ENCODE measurements at places on chromosomes 7 and 10.

- DNase-seq, result no peak
Measured at GRCh38 chr7:778271-778967, 51.3 kb upstream of the PRKAR1B start.

GRCh38 chr7:74612015-74612829, 45.3 kb upstream of the GTF2I start:
- no peak for DNase-seq

DNA sequence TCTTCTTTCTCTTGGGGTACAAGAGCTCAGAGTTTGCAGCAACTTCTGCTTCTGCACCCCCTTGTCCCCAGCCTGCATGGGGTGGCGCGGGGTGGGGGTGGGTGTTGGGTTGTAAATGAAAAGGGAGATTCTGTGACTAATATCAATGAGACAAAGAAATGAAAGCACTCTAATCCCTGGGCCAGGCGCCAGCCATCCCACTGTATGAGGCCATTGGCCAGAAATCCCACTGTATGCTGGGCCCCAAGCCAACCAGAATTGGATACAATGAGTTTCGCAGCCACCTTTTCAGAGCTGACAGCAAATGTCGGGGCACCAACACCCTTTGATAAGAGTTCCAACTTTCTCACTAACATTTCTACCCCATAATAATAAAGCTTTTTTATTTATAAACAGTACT, 10.9 kb upstream of the PTN start:
- no peak for DNase-seq

DNA sequence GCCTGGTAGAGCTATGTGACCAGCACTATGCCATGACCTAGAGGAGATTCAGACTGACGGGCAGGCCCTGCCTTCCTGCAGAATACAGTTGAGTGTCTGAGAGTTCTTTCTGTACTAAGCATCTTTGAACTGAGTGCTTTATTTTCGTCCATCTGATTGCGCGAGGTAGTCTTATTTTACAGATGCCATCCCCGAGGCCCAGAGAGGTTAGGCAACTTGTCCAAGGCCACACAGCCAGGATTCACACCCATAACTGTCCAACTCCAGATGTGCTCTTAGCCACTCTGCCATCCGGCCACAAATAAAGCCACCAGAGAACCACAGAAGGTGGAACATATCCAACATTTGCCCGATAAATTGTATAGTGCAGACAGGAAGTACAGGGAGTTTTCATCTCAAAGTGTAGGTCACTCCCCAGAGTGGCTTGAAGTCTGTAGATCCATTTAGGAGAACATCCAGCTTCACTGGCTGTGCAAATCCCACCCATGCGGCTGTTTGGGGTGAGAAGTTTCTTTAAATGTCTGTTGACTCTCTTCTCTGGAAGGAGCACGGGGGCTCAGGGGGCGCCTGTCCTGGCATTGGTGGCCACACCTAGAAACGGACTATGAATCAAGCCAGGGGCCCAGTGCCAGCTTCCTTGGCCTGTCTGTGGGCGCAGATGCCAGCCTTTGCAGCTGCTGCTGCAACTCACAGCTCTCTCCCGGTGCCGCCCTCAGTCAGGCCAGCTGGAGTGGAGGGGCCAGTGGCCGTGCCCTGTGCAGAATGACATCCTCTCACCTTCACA, 11.1 kb downstream of the CHST3 start:
- no peak for DNase-seq

GRCh38 chr7:37196676-37197075, 252.0 kb downstream of the ELMO1 start:
- no peak for DNase-seq

- no peak for DNase-seq
Measured at GRCh38 chr7:95963446-95963990, 191.2 kb downstream of the DYNC1I1 start.

DNA sequence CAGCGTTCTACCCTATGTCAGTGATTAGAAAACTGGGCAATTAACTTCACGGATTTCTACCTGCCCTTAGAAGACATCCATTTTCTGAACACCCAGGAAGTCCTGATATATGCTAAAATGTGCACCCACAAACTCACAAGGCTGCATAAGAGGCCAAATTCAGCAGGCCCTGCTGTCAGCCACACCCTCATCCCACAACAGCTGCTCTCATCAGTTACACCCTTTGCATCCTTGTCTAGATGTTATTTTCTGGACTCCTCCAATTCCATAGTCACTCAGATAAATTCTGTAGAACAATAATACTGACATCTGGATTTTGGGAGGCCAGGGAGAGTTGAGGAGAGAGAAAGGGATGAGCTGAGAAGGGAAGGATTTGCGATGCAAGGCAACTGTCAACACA, 208.9 kb downstream of the TAX1BP1 start:
- DNase-seq, result no peak

DNA sequence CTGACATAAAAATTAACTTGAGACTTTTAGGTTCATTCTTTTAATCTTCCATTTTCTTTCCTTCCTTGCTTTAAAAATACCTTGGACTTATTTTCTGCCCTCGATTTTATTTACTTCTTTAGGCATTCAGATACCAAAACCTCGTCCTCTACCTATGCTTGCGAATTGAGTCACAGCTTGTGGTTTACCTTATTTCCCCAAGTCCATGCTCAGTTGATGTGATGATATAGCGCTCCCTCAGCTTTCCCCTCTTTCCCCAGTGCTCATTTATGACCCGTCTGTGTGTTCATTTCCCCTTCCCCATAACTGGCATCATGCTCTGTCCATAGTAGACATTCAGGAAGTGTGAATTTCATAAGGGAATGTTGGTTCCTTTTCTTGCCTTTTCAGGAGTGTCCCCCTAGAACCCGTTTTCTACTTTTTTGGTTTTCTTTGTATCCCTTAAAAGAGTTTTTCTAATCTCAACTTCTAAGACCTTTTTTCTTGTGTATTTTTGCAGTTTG, 19.1 kb upstream of the PRKRIP1 start:
- DNase-seq, result no peak

DNA sequence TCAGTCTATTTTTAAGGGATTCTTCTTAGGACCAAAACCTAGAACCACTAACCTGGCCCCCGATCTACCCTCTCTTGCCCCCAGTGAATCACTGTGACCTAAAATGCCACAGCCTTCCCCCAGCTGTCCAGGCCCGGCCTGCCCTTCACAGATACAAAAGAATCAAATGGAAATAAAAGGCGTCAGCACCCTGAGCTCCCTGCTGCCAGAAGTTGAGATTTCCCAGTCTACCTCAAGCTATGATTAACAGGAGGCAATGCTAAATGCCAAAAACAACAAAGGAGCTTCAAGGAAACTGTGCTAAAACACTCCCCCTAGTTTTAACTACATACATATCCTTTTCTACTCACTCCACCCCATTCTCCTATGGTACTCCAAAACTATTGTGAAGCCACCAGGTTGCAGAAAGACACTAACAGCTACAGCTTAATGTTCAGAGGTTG, 67.8 kb downstream of the GSAP start:
- no peak for DNase-seq

DNA sequence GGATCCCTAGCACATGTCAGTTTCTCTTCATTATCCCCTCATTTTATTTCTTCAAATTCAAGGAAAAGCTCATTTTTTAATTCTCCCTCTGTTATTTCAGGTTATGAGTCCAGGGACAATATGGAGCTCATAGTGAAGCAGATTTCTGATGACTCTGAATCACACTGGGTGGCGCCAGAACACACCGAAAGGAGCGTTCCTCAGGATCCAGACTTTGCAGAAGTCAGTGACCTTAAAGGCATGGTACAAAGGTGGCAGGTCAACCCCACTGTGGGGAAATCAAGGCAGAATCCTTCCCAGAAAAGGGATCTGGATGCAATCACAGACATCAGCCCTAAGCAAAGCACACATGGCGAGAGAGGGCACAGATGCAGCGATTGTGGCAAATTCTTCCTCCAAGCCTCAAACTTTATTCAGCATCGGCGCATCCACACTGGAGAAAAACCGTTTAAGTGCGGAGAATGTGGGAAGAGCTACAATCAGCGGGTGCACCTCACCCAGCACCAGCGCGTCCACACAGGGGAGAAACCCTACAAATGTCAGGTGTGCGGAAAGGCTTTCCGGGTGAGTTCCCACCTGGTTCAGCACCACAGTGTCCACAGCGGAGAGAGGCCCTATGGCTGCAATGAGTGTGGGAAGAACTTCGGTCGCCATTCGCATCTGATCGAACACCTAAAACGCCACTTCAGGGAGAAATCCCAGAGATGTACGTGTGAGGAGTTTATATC, 21.4 kb downstream of the ZKSCAN5 start:
- no peak for DNase-seq

DNA sequence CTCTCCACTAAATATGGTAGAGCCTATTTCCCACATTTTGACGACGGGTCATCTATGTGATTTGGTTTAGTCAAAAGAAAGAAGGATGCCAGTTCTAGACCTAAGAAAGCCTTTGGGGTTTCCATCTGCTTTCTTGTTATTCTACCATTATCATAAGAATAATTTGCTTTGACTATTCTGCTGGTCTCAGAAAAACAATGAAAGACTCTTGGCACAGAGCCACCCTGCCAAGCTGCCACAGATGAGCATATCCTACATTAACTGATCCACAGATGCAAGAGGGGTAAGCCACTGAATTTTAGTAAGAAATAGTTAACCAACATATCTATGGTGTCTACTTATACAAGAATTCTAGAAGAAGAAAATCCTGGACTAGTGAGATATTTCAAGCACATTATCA, 158.6 kb upstream of the MAGI2 start:
- DNase-seq, result no peak

DNA sequence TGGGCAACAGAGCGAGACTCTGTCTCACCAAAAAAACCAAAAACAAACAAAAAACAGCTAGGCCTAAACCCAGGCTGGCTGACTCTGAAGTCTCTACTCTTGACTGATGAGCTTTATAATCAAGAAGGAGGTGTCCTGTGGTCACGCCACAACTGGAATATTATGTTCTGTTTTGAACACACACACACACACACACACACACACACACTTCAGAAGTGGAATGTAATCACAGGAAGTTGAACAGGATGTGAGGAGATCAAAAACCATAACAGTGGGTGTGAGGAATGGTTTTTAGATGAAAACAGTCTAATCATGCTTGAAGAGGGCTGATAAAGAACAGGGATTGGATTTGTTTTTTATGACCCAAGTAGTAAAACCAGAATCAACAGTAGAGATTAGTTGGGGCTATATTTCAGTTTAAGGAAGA, 51.1 kb upstream of the IL6 start:
- no peak for DNase-seq

DNA sequence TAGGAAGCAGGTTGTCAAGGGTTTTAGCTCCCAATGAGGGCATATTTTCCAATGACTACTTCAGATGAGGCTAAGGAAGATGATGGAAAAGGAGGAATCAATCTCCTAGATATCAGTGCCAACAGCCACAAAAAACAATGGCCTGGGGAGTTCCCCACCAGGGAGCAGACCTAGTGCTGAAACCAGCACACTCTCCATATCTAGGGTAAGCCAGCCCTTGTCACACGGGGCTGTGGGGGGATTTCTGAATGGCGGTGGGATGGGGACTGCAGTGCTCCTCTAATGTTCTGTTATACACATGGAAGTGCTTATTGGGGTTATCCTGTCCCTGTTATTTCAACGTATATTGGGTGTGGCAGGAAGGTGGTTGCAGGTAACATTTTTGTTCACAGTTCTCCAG, 18.5 kb downstream of the EPC1 start:
- no peak for DNase-seq

GRCh38 chr10:61936770-61937169, 35.3 kb downstream of the ARID5B start:
- DNase-seq, result no peak

DNA sequence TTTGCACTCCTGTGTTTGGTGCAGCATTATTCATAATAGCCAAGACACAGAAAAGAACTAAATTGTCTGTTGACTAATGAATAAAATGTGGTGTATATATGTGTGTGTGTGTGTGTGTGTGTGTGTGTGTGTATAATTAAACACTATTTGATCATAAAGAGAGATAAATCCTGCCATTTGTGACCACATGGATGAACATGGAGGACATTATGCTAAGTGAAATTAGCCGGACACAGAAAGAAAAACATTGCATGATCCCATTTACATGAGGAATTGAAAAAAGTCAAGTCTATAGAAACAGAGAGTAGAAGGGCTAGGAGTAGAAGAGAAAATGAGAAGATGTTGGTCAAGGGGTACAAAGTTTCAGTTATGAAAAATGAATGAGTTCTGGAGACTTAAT, 85.9 kb downstream of the ANK3 start:
- DNase-seq, result no peak

GRCh38 chr7:114997487-114998404, 75.9 kb downstream of the MDFIC start:
- DNase-seq, result no peak

GRCh38 chr7:127375631-127376030, 16.9 kb downstream of the ZNF800 start:
- no peak for DNase-seq

GRCh38 chr10:102630663-102631062, 13.6 kb upstream of the TRIM8 start:
- DNase-seq, result no peak

- DNase-seq, result no peak
Measured at GRCh38 chr7:117941138-117941810, 68.0 kb upstream of the CTTNBP2 start.

DNA sequence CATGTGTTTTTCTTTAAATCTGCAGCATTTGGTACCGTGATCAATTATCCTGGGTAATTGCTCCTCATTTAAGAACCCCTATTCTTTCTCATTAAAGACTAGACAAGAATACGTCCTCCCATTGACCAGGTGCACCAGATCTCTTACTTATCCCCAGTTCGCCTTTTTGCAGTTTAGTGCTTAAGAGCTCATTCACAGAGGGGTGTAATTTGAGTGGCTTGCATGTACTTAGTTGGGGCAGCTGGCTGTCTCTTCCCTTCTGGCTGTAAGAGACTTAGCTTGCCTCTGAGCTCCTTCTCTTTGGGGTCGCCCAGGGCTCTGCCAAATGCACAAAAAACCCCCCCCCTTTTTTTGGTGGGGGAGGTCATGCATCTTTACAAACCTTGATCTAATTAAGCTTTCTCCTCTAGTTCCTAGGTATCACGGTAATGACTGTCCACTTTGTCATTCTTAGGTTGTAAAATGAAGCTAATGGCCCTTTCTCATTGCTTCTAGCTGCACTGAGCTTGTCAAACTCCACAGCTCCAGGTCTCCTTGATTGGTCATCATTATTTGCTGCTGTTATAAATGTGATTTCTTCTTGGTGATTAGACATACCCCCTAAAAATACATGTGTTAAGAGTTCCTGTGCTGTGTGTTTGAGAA, 26.3 kb downstream of the GAD2 start:
- DNase-seq, result no peak

- peak; percentile 90 for DNase-seq
Measured at GRCh38 chr7:98280791-98281756, at the start of gene BRI3. Gene BRI3, plus strand, starts transcription at chr7:98281686. Its CDS starts 110 bp downstream, at chr7:98281796.

GRCh38 chr7:9036080-9036479, 602.7 kb downstream of the NXPH1 start:
- no peak for DNase-seq

GRCh38 chr7:95141755-95142154, 182.6 kb downstream of the PON1 start:
- no peak for DNase-seq

- DNase-seq, result no peak
Measured at GRCh38 chr10:35126062-35126529, 550 bp upstream of the CREM start.

GRCh38 chr7:24050991-24051560, 232.9 kb upstream of the NPY start:
- DNase-seq, result no peak
